ENCODE measurements at places on chromosomes 1 and 21. TPM values are rescaled to one million over a fixed set of nuclear protein-coding genes. Genes with fewer than 3 reads are reported as not detected.

DNA sequence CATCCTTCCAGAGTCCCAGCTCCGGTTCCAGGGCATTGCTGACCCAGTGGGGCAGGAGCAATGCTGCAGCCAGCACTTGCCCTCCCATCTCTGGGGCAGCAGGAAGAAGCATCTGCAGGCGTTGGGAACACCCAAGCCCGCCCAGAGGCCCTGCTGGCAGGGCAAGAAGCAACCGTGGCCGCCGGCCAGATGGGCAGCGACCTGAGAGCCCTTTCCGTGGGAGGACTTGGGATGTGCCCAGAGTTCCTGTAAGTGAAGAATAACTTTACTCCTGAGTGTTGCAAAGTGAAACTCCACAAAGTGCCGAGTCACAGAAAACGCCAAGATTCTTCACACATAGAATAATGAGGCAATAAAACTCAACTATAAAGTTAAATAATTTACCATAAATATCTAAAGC is 46.0 kb downstream of the GRIK3 start:
- DNase-seq = no peak

DNA sequence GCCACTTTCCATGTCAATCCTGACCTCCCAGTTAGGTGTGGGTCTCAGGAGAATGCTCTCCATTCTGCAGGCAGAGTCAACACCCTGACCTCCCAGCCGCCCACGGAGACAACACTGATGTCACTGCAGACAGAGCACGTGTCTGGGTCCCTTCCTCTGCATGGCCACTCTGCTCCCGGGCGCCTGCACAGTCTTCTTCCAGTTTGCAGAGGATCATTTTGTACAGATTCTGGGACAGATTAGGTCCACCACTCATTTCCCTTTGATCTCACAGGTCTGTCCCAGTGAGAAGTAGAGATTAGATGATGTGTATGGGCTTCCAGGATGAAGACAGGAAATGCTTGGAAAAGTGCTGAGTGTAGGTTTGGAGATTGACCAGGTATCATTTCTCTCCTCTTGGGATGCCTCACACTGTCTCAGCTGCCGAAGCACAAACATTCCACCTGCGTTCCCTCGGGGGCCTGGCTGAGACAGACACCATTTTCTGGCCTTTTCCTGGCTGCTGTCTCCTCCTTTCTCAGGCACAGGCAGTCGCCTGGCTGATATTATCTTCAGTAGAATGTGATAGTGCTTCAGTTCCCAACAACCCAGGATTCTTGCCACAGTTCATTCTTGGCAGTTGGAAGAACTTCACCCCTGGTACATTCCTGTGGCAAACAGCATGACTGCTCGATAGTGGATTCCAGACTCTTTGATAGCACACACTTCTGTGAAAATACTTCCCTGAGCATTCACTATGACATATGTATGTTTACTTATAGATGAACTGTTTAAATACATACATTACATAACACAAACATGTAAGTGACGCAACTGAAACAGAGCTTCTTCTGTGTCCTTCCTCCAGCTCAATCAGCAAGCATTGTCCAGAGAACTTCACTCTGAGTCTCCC is 7.9 kb downstream of the MYBPHL start:
- no peak for DNase-seq

DNA sequence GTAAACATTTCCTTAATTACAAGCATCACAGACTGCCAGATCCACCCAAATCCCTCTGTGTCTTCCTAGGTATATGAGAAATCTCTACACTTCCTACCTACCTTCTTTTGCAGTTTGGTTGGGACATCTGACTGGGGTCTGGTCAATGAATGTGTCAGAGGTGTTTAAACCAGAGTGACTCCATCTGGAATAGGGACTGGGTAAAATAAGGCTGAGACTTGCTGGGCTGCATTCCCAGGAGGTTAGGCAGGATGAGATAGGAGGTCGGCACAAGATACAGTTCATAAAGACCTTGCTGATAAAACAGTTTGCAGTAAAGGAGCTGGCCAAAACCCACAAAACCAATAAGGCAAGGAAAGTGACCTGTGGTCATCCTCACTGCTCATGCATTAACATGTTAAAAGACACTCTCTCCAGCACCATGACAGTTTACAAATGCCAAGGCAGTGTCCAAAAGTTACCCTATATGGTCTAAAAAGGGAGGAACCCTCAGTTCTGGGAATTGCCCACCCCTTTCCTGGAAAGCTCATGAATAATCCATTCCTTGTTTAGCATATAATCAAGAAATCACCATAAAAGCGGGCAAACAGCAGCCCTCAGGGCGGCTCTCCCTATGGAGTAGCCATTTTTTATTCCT is 87.4 kb upstream of the BACE2 start:
- no peak for DNase-seq

GRCh38 chr1:218201601-218202000 is 83.5 kb upstream of the RRP15 start:
- DNase-seq = no peak

DNA sequence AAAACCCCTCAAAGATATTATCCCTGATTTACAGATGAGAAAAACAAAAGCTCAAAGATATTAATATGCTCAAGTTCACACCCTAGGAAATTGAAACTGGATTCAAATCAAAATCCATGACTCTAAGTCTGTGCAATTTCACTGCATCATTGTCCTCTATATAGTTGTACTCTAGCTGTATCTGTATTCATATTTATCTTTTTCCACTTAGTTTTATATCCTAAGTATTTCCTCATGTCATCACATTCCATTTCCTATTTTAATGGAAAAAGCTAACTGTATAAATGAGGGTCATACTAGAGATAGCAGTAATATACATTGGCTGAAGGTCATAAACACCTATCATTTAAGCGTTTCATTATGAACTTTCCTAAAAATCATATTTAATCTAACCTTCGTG is 42.2 kb upstream of the RALGPS2 start:
- DNase-seq = no peak

DNA sequence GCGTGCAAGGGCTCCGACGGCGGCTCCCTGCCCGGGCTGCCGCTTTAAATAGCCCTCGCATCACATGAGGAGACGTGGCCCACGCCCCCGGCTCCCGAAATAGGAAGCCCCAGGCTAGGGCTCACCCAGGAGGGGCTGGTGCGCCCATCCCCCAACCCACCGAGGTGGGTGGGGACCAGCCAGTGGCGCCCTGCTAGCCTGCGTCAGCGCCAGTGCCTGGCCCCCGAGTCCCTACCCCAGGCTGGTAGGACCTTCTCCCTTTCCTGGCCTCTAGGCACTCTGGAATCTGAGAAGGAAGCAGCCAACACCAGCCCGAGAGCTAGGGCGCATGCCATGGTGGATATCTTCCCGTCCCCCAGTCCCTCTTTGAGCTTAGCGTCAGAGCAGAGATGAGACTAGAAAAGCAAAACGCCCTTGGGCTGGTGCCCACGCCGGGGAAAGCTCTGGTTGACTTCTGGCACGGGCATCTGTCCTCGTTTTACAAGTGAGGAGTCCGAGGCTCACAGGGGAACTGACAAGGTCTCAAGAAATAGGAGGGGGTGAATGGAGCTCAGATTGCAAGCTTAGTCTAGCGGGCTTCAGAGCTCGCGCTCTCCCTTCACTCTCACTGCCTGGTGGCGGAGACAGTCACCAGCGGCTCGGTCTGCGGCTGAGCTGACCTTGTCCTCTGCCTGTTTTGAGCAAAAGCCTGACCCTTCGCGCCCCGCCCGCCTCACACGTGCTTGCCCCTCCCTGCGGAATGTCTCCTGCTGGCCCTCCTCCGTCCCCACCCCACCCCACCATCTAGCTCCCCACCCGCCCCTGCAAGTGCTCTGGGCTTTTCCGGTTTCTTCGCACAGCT is at the start of gene FABP3:
Gene FABP3, minus strand, starts transcription at position 21 of the 841 bp plus-strand sequence. CDS start 62 bp downstream, outside the sequence.
- no peak for DNase-seq

GRCh38 chr1:37255136-37255795 is 219.1 kb upstream of the ZC3H12A start:
- DNase-seq = no peak

- DNase-seq = peak; percentile 10
Measured at GRCh38 chr1:97093741-97094140, 372.2 kb downstream of the PTBP2 start.

GRCh38 chr1:64878931-64879611 is 87.3 kb downstream of the JAK1 start:
- peak; percentile 83 for DNase-seq

DNA sequence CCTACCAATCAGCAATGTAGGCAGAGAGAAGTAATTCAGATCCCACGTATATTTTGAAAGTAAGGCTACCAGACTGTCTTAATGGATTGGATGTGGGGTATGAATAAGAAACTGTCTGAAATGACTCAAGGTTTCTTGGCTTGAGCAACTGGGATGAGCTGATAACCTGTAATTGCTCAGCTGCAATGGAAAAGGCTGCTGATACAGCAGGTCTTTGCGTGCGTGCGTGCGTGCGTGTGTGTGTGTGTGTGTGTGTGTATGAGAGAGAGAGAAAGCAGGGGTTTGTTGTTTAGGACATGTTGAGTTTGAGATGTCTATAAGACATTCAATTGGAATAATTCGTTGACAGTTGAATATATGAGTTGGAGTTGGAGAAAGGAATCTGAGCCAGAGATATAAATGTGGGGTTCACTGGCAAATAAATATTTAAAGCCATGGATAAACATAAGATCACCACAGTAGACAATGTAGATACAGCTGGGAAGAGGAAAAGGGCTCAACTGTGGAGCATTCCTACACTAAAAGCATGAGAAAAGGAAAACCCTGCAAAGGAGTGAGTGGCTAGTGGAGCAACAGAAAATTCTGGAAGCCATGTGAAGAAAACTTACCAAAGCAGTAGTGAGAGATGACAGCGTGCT is 72.9 kb downstream of the UCHL5 start:
- DNase-seq = no peak

S100A1 gene
- total RNA-seq = not detected

CADM3 gene
- 0.21 TPM for total RNA-seq
